ENCODE measurements at places on chromosomes 7 and 10. TPM values are rescaled to one million over a fixed set of nuclear protein-coding genes. Genes with fewer than 3 reads are reported as not detected.

DNA sequence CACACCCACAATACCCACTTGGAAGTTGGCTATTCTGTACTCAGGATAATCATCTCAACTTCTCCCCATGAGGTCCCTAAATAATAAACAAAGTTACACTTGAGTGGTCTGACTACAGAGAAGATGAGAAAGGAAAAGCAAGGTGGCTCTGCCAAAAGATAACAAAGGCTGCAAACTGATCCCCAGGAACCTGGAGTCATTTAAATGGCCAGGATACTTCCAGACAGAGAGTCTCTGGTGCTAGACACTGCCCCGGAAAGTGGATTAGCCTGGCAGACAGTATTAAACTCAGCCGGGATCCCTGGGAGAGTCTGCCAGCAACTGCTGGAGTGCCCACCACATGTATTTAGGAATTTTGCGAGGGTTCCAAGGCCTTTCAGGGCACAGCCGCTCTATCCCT is 93.7 kb downstream of the DGKI start:
- no peak for DNase-seq

The OPN4 gene
- not detected for total RNA-seq

The C10orf88 gene
- total RNA-seq, result 11.9 TPM

DNA sequence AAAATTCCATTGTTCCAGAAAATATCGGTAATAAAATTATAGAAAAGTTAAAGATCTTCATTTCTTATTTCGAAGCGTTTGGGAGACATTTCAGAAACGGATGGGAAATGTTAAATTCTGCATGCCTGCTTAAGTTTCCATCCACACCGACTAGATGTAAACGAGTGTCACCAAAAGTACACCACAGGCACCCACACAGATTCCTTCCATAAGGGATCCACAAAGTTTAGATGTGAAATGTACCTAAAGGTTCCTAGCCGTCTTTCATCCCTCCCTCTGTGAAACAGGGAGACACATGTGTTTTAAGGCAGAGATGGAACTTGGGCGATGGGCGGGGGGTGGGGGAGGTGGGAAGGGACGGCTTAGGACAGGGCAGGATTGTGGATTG is 621 bp upstream of the CAV1 start:
- DNase-seq, result no peak

DNA sequence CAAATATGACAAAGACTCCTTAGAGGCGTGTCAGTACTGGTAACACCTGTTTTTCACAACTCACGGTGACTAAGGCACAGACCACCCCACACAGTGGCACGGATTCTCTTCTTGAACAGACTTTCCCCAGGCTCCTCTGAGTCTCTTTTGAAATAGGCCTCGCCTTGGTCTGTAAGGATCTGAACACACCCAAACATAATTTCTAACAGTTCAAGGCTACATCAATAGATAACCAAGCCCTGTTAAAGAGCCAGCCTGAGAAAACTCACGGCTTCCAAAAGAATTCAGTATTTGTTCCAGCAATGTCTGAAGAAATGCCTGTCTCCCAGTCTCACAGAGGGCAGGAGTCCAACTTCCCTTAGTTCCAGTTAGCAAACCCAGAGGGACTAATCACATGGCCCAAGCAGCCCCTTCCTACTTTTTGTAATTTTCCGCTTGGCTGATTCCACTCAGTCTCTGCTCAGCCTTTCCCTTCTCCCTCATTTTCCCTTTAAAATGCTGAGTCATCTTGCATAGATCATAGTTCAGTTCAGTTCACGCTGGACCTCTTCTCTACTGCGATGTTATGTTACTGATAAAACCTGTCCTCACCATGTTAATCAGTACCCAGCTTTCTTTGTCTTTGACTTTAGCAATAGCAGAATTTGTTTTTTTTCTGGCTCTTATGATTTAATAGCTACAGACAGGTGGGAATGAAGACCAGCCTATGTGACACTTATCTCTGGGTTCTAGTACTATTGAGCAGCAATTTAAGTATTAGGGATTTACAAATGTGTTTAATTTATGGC is 22.6 kb upstream of the AKR1C3 start:
- DNase-seq, result no peak

DNA sequence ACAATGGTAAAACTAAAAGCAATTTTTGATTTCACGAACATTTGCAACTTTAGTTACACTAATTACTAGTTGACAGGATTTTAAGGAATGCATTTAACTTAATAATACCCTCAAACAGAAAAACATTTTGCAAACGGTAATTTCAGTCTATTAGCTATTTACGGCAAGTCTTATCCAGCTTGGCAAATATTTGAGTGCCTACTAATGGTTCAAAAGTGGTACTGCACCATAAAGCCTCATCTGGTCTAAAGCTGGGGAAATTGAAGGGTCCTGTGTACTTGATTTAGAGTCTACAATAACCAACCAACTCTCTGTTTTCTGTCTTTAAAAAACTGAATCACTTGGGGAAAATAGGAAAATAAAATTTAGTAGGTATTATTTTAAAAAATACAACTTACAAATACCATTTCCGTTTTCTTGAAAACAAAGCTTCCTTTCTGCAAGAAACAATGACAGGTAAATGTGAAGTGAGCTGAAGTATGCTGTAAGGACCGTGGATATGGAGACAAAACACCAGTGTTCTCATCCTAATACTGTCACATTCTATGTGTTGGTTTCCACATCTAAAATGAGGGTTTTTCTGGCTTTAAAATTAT is 142.3 kb downstream of the VPS50 start:
- DNase-seq, result peak; percentile 59

The MBLAC1 gene
- 4.5 TPM for total RNA-seq

The CTAGE4 gene
- not detected for total RNA-seq

- no peak for DNase-seq
Measured at GRCh38 chr10:34313888-34314287, 501.2 kb downstream of the PARD3 start.

DNA sequence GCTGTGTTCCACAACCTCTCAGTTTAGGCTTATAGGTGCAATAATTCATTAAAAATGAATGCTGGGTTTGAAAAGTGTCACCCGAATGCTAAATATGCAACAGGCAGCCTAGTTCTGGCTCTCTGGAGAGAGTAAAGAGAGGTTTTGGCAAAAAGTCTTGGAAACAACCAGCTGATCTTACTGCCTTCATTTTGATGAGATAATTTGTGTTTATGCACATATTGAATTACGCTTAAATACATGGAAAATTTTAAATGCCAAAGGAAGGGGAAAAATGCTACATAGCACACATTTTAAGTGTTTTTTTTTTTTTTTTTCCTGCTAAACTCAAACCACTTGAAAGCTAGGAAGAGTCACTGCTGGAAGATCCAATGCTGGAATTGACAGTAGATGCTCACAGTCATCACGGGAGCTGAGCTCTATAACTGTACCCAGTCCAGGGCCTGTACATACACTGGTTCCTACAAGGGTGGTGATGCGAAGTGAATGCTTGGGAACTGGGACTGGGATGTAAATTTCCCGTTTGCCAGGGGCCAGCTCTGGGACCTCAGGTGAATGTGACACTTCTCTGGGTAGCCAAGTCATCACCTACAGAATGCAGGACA is 151.5 kb downstream of the PFKFB3 start:
- DNase-seq, result no peak

DNA sequence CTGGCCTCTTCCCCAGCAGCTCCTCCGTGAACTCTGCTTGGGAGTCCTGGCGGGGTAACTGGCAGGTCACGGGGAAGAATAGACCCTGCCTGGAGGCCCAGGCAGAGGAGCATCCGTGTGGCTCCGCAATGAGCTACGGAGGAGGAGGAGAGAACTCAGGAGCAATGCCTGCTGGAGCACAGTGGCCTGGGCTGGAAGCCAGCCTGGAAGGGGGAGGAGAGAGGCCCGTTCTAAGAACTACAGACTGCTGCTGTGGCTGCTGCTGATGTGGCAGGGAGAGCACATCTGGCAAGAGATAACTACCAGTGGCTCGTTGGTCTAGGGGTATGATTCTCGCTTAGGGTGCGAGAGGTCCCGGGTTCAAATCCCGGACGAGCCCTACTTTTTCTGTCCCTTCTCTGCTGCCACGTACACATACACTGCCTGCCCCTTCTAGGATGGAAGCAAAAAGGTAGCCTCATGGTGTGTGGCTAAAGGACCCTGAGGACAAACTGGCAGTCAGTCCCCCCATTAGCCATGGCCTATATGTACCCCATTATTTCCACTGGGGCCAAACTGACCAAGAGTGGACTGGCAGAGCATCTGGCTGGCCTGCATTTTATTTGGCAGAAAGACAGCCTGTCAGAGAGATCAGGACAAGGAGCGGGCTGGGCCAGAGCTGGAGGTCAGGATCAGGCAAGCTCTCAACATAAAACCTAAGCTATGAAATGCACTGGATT is 7.7 kb upstream of the OPN1SW start:
- DNase-seq, result no peak

DNA sequence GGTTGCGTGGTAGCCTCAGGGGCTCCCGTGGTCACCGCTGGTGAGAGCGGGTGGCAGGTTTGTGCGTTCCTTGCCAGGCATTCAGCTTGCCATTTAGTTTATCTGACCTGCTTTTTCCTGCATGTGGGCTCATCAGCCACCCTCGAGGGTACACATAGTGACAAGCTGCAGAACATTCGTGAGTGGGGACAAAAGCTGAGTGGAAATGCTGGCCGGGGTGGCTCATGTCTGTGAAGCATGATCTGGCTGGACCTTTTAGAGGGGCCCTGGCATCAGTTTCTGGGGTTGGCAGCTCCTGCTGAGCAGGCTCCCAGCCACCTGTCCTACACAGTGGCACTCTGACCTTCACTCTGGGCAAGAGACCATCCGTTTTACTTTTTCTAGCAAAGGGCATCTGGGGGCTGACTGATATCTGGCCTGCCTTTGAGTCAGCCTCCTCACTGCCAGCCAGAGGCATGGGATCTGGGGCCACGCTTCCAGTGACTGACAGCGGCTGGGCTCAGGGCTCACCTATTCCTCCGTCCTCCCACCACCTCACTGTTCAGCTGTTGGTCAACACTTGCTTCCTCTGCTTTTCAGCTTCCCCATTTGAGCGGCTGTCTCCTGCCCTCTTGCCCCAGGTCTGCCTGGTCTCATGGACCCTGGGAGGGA is 75.0 kb downstream of the LANCL2 start:
- no peak for DNase-seq

- peak; percentile 67 for DNase-seq
Measured at GRCh38 chr10:101694674-101695403, at the start of gene FBXW4. FBXW4 (minus strand) TSS chr10:101695170; CDS start chr10:101695105, 65 bp downstream.

DNA sequence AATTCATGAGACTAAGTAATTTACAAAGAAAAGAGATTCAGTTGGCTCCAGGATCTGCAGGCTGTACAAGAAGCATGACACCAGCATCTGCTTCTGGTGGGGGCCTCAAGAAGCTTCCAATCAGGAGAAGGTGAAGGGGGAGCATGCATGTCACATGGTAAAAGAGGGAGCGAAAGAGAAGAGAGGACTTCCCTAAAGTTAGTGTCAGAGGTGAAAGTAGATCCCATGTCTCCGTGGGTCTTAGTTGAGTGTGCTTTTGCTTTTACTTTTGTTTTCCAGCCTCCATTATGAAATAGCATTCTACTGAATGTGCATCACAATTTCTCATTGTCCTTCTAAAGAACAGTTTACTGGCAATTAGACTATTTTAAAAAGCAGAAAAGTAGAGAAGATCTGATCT is 213.6 kb upstream of the FZD1 start:
- DNase-seq, result no peak

DNA sequence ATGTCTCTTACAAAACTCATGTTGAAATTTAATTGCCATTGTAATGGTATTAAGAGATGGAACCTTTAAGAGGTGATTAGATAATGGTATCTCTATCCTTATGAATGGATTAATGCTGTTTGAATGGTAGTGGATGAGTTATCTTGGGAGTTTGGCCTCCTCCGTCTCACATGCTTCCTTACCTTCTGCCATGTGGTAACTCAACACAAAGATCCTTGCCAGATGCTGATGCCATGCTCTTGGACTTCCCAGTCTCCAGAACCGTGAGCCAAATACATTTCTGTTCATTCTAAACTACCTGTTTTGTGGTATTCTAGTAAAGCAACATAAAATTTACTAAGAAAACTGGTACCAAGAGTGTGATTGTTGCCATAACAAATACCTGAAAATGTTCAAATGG is 23.2 kb downstream of the PTEN start:
- DNase-seq, result no peak

The FAM25A gene
- not detected for total RNA-seq

DNA sequence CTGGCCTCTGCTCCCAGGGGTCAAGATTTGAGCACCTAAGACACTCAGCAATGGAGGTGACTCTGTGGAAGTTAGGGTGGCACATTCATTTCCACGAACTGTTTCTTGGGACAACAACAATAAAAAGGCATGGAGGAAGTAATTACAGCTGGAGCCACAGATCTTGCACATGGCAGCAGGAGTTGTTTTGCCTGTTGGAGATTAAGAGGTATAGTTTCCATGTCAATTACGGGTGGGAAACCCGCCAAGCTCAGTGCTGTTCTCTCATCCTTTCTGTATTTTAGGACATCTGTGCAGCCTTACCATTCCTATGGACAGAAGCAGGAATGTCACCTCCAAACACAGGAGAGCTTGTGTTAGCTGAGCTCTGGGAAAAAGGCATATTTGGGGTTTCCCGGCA is 201.2 kb downstream of the SNX10 start:
- DNase-seq, result no peak

The AGMO gene
- total RNA-seq, result not detected

- DNase-seq, result peak; percentile 11
Measured at GRCh38 chr7:106812027-106812643, 52.9 kb upstream of the PIK3CG start.

All from OCI-LY7 (cell line).